Mesothelial cell of epicardium (in vitro differentiated cells): ENCODE measurements at places on chromosomes 16 and 17.

- H3K27me3 ChIP-seq: peaks cover 9% of the 10 kb centered on the region
- H3K36me3 ChIP-seq: peaks cover 26% of the 10 kb centered on the region
- H3K4me3 ChIP-seq: peak overlapping the region; percentile 85
- peaks cover 47% of the 10 kb centered on the region for H3K4me1 ChIP-seq
Observed at GRCh38 chr17:50196826-50197225, 4.6 kb downstream of the COL1A1 start.

GRCh38 chr16:346587-346986, 5.9 kb downstream of the AXIN1 start:
- no peak for DNase-seq
- peaks cover 37% of the 10 kb centered on the region for H3K36me3 ChIP-seq
- H3K27ac ChIP-seq: no peak overlapping the region
- H3K4me3 ChIP-seq: no peak overlapping the region

GRCh38 chr17:42850954-42851353, at the start of gene AOC3:
Gene AOC3 (plus strand): TSS chr17:42851199. CDS start chr17:42851344, 145 bp downstream.
- no peaks in the 10 kb centered on the region for H3K4me1 ChIP-seq
- H3K4me3 ChIP-seq: no peak within 1 kb of the TSS
- no peak within 1 kb of the TSS for H3K27ac ChIP-seq
- no peak for DNase-seq
- H3K36me3 ChIP-seq: no peaks in the 10 kb centered on the region

- H3K36me3 ChIP-seq: no peaks in the 10 kb centered on the region
- no peak overlapping the region for H3K27ac ChIP-seq
- H3K4me3 ChIP-seq: no peak overlapping the region
- H3K4me1 ChIP-seq: no peaks in the 10 kb centered on the region
Observed at GRCh38 chr17:58136669-58137279, 11.4 kb upstream of the OR4D1 start.

DNA sequence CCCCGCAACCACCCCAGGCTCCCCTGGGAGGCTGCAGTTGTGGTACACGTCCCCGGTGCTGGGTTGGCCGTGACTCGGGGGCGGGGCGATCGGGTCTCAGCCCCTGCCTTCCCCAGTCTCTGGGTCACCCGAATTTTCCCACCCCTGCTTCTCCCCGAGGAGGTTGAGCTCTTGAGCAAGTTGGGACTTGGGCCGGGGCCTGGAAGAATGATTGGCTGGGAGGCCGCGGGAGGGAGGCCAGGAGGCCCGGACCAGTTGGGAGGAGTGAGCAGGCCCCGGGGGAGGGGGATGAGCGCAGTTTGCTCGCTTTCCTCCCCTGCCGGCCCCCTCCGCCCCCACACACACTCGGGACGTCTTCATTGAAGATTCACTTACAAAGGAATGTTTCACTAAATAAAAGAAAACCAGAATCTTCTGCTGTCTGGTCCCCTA, 4.5 kb upstream of the HEXIM1 start:
- no peaks in the 10 kb centered on the region for H3K27me3 ChIP-seq
- peaks cover 23% of the 10 kb centered on the region for H3K4me1 ChIP-seq
- peak overlapping the region; percentile 94 for H3K27ac ChIP-seq
- DNase-seq: no peak
- peaks cover 3% of the 10 kb centered on the region for H3K36me3 ChIP-seq

- no peaks in the 10 kb centered on the region for H3K27me3 ChIP-seq
- H3K36me3 ChIP-seq: no peaks in the 10 kb centered on the region
- H3K4me1 ChIP-seq: peaks cover 44% of the 10 kb centered on the region
- no peak for DNase-seq
- no peak overlapping the region for H3K4me3 ChIP-seq
- H3K27ac ChIP-seq: no peak overlapping the region
Observed at GRCh38 chr16:81496742-81497141, 52.1 kb downstream of the CMIP start.

GRCh38 chr16:87664792-87665191, 62.5 kb downstream of the JPH3 start:
- DNase-seq: no peak
- no peaks in the 10 kb centered on the region for H3K36me3 ChIP-seq
- no peak overlapping the region for H3K27ac ChIP-seq
- no peak overlapping the region for H3K4me3 ChIP-seq
- peaks cover 11% of the 10 kb centered on the region for H3K27me3 ChIP-seq
- H3K4me1 ChIP-seq: no peaks in the 10 kb centered on the region

- H3K4me3 ChIP-seq: peak overlapping the region; percentile 72
- H3K27me3 ChIP-seq: peaks cover 51% of the 10 kb centered on the region
Observed at GRCh38 chr16:80932708-80933095, 74.0 kb downstream of the CMC2 start.

- H3K27ac ChIP-seq: no peak overlapping the region
- H3K36me3 ChIP-seq: no peaks in the 10 kb centered on the region
- peaks cover 15% of the 10 kb centered on the region for H3K4me1 ChIP-seq
- H3K27me3 ChIP-seq: no peaks in the 10 kb centered on the region
Observed at GRCh38 chr17:35769895-35770486, 9.3 kb downstream of the C17orf50 start.

- H3K36me3 ChIP-seq: peaks cover 8% of the 10 kb centered on the region
- no peaks in the 10 kb centered on the region for H3K27me3 ChIP-seq
- DNase-seq: no peak
- peaks cover 55% of the 10 kb centered on the region for H3K4me1 ChIP-seq
- peak overlapping the region; percentile 87 for H3K27ac ChIP-seq
Observed at GRCh38 chr17:78359321-78359996, 418 bp downstream of the SOCS3 start.
